ENCODE measurements at places on chromosomes 12 and 14. TPM values are rescaled to one million over a fixed set of nuclear protein-coding genes. Genes with fewer than 3 reads are reported as not detected.

Gene KERA
- not detected for total RNA-seq

GRCh38 chr12:32273712-32274111, 125.6 kb upstream of the FGD4 start:
- H3K27ac ChIP-seq, result peak overlapping the region; percentile 96
- H3K27me3 ChIP-seq, result no peaks in the 10 kb centered on the region
- peaks cover 21% of the 10 kb centered on the region for H3K4me1 ChIP-seq
- DNase-seq, result peak; percentile 80

GRCh38 chr12:86659985-86660384, 403.8 kb upstream of the MGAT4C start:
- H3K36me3 ChIP-seq, result no peaks in the 10 kb centered on the region
- no peak for DNase-seq
- H3K4me3 ChIP-seq, result no peak overlapping the region
- no peak overlapping the region for H3K27ac ChIP-seq
- no peaks in the 10 kb centered on the region for H3K27me3 ChIP-seq

Gene LMNTD1
- not detected for total RNA-seq

Gene FGD4
- total RNA-seq, result 0.05 TPM

- H3K27me3 ChIP-seq, result no peaks in the 10 kb centered on the region
- DNase-seq, result no peak
- H3K4me3 ChIP-seq, result no peak overlapping the region
- H3K36me3 ChIP-seq, result peaks cover 15% of the 10 kb centered on the region
- H3K27ac ChIP-seq, result no peak overlapping the region
These were observed 128.0 kb downstream of the BCAT1 start for GRCh38 chr12:24820872-24821271.

DNA sequence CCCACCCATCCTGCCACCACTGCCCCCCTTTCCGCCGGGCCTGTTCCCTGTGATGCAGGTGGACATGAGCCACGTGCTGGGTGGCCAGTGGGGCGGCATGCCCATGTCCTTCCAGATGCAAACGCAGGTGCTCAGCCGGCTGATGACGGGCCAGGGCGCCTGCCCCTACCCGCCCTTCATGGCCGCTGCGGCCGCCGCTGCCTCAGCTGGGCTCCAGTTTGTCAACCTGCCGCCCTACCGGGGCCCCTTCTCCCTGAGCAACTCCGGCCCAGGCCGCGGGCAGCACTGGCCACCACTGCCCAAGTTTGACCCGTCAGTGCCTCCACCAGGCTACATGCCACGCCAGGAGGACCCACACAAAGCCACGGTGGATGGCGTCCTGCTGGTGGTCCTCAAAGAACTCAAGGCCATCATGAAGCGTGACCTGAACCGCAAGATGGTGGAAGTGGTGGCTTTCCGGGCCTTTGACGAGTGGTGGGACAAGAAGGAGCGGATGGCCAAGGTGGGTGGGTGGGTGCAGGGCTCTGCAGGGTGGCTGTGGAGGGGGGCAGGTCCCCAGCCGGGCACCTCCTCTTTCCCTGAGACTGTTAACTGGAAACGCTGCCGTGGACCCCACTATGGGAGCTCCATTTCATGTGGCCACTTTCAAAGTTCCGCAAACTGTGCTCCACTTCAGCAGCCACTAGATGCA, 10.8 kb downstream of the SETD1B start:
- peaks cover 25% of the 10 kb centered on the region for H3K4me1 ChIP-seq
- no peak overlapping the region for H3K4me3 ChIP-seq
- H3K27ac ChIP-seq, result no peak overlapping the region
- peaks cover 48% of the 10 kb centered on the region for H3K36me3 ChIP-seq

Gene SYNJ2BP
- total RNA-seq, result 8.0 TPM

GRCh38 chr14:96161636-96162035, 43.0 kb upstream of the BDKRB2 start:
- H3K27me3 ChIP-seq, result no peaks in the 10 kb centered on the region
- H3K4me1 ChIP-seq, result no peaks in the 10 kb centered on the region
- no peak overlapping the region for H3K27ac ChIP-seq
- DNase-seq, result no peak
- H3K4me3 ChIP-seq, result no peak overlapping the region
- H3K36me3 ChIP-seq, result no peaks in the 10 kb centered on the region

- H3K36me3 ChIP-seq, result no peaks in the 10 kb centered on the region
- H3K4me1 ChIP-seq, result no peaks in the 10 kb centered on the region
- DNase-seq, result no peak
- H3K27me3 ChIP-seq, result no peaks in the 10 kb centered on the region
- no peak overlapping the region for H3K4me3 ChIP-seq
These were observed 26.3 kb upstream of the BCDIN3D start for GRCh38 chr12:49868952-49869815.

DNA sequence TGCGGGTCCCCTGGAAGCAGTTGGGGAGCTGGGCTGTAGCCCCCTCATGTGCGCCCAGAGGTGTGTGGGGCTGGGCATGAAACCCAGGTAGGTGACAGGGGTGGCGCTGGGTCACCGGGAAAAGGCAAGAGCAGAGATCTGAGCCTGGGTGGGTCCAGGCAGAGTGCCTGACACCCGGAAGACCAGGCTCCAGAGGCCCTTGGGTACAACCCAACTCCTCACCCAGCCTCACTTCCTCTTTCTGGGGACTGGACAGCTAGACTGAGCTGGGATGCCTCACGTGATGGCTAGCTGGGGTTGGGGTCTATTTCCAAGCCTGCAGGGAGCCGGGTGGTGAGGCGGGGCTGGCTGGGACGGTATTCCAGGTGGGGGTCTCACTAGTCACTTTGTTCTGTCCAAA, 16.3 kb upstream of the CYP46A1 start:
- no peak overlapping the region for H3K4me3 ChIP-seq
- peaks cover 5% of the 10 kb centered on the region for H3K27me3 ChIP-seq
- no peak overlapping the region for H3K27ac ChIP-seq
- H3K4me1 ChIP-seq, result peaks cover 3% of the 10 kb centered on the region
- DNase-seq, result no peak
- no peaks in the 10 kb centered on the region for H3K36me3 ChIP-seq

DNA sequence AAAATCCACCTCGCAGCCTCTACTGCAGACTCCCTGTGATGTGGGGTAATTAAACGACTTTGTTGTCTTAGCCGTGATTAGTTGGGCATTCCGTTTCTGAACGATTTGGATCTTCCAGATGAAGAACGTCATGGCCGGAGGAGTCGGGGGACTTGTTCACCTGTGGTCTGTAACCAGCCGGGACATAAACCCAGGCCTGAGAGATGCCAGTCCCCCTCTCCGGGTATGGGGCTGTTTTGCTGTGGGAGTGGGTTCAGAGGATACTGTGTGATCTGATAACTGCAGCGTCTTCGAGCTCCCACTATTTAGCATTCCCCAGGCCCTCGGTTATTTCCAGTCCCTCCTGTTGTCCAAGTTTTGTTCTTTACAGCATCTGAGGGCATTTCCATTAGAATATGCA, 96.1 kb downstream of the PIWIL1 start:
- no peaks in the 10 kb centered on the region for H3K4me1 ChIP-seq

DNA sequence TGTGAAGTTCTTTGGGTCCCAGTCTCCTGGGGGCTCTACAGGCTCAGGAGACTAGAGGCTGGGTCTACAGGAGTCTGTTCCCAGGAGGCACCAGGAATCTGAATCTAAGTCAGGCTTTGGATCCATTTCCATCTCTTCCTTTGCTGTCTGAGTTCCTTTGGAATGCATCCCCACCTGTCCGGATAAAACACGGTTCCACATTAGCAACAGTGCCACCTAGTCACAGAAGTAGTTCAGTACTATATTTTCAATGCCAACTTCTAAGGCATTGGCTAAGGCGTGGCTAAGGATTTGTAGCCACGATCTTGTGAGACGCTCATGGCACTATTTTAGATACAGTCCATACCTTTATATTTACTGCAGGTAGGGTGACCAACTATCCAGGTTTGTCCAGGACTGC, 15.1 kb downstream of the ZC2HC1C start:
- H3K27ac ChIP-seq, result no peak overlapping the region
- no peak overlapping the region for H3K4me3 ChIP-seq
- no peak for DNase-seq
- H3K4me1 ChIP-seq, result peaks cover 3% of the 10 kb centered on the region

- H3K4me1 ChIP-seq, result no peaks in the 10 kb centered on the region
- no peak for DNase-seq
- no peak overlapping the region for H3K27ac ChIP-seq
- H3K4me3 ChIP-seq, result no peak overlapping the region
- H3K27me3 ChIP-seq, result no peaks in the 10 kb centered on the region
These were observed 40.5 kb downstream of the DMAC2L start for GRCh38 chr14:50352584-50352983.

- no peaks in the 10 kb centered on the region for H3K4me1 ChIP-seq
- H3K36me3 ChIP-seq, result no peaks in the 10 kb centered on the region
- H3K27ac ChIP-seq, result no peak overlapping the region
- H3K4me3 ChIP-seq, result no peak overlapping the region
These were observed 746.4 kb upstream of the FLRT2 start for GRCh38 chr14:84783511-84783910.

Gene CDKL1
- 3.3 TPM for total RNA-seq

DNA sequence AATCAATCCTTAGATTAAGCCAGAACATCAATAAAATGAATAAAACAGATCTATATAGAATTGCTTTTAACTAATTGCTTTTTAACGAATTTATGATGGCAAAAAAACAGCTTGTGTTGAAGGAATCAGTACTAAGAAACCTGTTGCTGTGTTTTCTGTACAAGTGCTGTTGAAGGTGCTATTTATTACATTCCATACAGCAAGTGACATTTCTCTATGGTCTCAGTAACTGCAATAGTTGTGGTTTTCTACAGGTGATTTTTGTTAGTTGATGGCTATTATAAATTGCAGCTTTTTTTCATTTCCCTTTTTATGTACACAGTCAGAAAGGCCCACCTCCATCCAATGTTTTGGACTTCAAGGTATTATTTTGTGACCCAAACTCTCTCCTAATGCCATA, 56.6 kb downstream of the SLC2A13 start:
- no peak for DNase-seq
- H3K27ac ChIP-seq, result no peak overlapping the region
- H3K4me3 ChIP-seq, result no peak overlapping the region
- no peaks in the 10 kb centered on the region for H3K4me1 ChIP-seq

DNA sequence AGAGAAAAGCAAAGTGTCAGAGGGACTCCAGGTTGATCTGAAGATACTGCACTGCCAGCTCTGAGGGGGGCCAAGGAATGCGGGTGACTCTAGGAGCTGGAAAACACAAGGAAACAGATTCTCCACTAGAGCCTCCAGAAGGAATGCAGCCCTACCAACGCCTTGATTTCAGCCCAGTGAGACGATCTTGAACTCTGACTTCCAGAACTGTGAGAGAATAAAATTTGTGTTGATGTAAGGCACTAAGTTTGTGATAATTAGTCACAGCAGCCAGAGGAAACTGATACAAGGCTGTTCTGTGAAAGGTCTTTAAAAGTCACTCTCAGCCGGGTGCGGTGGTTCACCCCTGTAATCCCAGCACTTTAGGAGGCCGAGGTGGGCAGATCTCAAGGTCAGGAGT, 34.2 kb downstream of the CKAP4 start:
- H3K27ac ChIP-seq, result no peak overlapping the region
- DNase-seq, result no peak
- no peaks in the 10 kb centered on the region for H3K4me1 ChIP-seq
- H3K36me3 ChIP-seq, result no peaks in the 10 kb centered on the region
- H3K4me3 ChIP-seq, result no peak overlapping the region
- peaks cover 35% of the 10 kb centered on the region for H3K27me3 ChIP-seq

Gene ASB2
- total RNA-seq, result 12.7 TPM

- peaks cover 20% of the 10 kb centered on the region for H3K27me3 ChIP-seq
- H3K27ac ChIP-seq, result no peak overlapping the region
- H3K36me3 ChIP-seq, result no peaks in the 10 kb centered on the region
- DNase-seq, result no peak
- no peaks in the 10 kb centered on the region for H3K4me1 ChIP-seq
These were observed 52.2 kb upstream of the CD163 start for GRCh38 chr12:7555752-7556151.

- H3K27ac ChIP-seq, result no peak overlapping the region
- no peak for DNase-seq
- no peaks in the 10 kb centered on the region for H3K36me3 ChIP-seq
- H3K4me3 ChIP-seq, result no peak overlapping the region
- H3K4me1 ChIP-seq, result no peaks in the 10 kb centered on the region
- peaks cover 5% of the 10 kb centered on the region for H3K27me3 ChIP-seq
These were observed 27.6 kb upstream of the RD3L start for GRCh38 chr14:103969961-103970360.

Gene CELA1
- total RNA-seq, result not detected

GRCh38 chr14:77108753-77109152, 10.7 kb downstream of the CIPC start:
- H3K27me3 ChIP-seq, result no peaks in the 10 kb centered on the region
- H3K36me3 ChIP-seq, result peaks cover 13% of the 10 kb centered on the region
- no peak for DNase-seq
- H3K27ac ChIP-seq, result no peak overlapping the region
- no peaks in the 10 kb centered on the region for H3K4me1 ChIP-seq

Gene MGP
- total RNA-seq, result not detected

Gene SOX5
- not detected for total RNA-seq

DNA sequence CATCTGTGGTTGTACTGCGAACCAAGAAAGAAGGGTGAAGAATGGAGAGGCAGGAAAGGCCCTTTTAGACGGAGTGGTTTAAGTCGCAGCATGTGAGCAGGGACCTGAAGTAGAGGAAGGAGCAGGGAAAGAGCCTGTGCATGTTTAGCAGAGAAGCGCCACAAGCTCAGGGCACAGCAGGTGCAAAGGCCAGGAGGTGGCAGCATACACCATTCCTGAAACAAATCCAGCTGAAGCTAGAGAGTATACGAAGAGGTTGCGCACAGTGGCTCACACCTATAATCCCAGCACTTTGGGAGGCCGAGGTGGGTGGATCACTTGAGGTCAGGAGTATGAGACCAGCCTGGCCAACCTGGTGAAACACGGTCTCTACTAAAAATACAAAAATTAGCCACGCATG, 49.9 kb downstream of the HELB start:
- no peaks in the 10 kb centered on the region for H3K4me1 ChIP-seq
- H3K36me3 ChIP-seq, result peaks cover 12% of the 10 kb centered on the region
- no peak overlapping the region for H3K27ac ChIP-seq
- DNase-seq, result peak; percentile 20
- no peak overlapping the region for H3K4me3 ChIP-seq

Gene TPH2
- total RNA-seq, result not detected

DNA sequence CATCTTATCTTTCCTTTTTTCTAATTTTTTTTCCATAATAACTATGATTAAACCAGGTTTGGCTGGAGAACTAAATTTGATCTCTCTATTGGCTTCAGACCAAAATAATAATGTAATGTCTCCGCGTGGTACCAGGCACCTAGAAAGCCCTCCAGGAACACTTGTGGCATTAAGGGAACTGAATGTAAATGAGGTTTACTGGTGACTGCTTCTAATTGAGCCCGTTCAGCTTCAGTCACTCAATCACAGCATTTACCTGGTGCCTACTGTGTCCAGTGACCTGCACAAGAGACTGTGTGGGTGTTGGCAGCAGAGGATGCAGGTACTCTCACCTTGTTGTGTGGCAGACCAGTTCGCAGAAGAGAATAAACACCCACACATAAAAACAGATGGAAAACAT, 302.5 kb downstream of the DPF3 start:
- H3K4me1 ChIP-seq, result peaks cover 44% of the 10 kb centered on the region
- peaks cover 33% of the 10 kb centered on the region for H3K27me3 ChIP-seq
- H3K27ac ChIP-seq, result no peak overlapping the region
- H3K4me3 ChIP-seq, result no peak overlapping the region

Data from activated CD8-positive, alpha-beta T cell treated with anti-CD3 and anti-CD28 coated beads for 36 hours (primary cell).